ENCODE measurements at places on chromosomes 5 and 9.

- no peak for DNase-seq
These were observed 37.8 kb downstream of the MEF2C start for GRCh38 chr5:88845081-88845697.

DNA sequence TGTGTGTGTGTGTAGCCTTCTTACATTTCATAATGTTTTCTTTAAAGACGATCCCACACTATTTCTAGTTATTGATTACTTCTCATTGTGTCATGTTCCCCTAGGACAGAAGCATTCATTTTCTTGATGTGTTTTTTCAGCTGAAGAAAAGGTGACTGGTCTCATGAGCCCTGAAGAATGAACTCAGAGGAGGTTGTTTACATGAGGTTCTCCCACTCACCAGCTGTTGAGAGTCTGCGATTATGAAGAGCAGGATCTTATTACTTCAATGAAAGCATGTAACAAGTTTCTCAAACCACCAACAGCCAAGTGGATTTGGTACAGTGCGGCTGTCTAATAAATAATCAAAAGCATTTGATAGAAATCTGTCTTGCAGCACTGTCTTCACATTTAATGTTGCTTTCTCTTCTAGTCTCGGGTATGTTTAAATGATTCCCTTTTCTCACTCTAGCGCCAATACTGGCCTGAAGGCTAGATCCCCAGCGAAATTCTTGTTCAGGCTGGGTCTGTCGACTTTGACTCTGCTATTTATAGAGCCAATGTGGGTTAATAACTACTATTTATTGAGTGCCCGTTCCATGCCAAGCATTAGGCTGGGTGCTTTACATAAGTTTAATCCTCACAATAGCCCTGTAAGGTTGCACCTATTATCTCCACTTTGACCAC is 9.6 kb upstream of the FSD1L start:
- peak; percentile 78 for DNase-seq

GRCh38 chr9:132142924-132143323 is 18.9 kb upstream of the NTNG2 start:
- DNase-seq = no peak

DNA sequence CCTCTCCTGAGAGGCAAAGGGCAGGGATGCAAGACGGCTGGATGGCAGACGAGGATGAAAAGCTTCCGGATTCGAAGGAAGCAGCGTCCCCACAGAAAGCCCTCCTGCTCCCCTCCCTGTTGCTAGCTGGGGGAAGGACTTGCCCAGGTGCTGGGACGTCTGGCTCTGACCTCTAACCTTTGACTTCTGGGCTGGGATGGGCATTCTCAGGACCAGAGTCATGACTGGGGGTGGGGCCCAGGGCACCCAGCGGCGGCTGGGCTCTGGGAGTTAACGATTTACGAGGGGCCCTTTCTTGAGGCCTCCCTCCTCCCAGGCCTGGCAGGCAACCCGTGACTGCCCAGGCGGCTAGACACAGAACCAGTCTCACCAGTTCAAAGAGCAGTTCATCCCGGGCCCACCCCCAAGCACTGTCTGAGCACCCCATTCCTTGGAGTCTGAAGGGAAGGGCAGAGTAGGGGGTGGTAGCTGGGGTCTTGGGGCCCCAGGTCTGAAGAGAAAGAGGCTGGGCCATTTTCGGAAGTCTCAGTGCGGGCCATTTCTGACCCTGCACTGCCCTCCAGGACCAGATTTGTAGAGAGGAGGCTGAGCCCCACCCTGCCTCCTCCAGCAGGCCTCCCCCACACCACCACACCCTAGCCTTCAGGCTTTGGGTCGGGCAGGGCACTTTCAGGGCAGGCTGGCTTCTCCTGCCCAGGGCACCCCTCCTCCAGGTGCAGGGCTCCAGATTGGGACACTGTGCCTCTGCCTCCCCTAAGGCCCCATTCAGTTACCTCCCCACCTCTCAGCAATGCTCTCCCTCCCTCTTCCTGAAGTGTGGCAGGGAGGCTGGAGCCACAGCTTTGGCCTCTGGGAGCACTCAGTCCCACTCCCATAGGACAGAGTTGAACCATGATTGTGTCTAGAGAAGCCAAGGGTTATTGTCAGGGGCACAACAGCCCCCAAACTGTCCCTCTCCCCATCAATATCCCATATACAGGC is 5.0 kb upstream of the CXXC5 start:
- DNase-seq = no peak

DNA sequence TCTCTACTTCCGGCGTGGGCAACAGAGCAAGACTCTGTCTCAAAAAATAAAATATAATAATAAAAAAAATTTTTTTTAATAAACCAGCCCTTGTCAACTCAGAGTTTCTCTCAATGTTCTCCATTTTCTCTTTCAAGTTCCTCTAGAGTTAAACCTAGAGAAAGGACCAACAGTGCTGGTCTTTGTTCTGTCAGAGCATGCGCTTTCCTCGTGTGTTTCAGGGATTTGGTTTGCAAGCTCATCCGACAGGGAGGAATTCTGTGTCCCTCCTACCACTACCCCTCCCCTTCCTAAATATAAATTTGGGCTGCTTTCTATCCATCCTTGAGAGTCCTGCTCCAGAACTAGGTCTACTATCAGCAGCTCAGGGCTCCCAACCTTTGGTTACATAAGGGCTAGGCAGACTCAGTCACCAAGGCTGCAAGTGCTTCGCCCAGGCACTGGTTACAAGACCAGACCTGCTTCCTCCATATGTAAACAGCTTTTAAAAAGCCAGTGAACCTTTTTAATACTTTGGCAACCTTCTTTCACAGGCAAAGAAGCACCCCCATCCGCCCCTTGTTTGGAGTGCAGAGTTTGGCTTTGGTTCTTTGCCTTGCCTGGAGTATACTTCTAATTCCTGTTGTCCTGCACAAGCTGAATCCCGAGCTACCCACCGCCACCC is 13.5 kb downstream of the SETX start:
- no peak for DNase-seq

DNA sequence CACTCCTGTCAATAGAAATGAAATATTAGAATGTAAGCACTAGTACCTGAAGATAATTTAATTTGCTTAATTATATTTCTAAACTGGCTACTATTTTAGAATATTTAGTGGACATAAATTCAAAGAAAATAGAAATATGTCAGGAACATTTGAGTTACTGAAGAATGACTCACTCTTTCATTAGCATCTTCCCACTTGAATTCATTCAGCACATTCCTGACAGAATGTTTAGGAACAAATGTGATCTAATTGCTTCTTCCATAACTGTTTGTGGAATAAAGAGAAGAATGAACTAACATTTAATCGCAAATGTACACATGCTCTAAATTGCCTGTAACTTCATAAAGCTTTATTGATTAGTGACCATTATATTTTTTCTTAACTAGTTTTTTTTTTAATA is 306.2 kb upstream of the ADAMTSL1 start:
- DNase-seq = no peak

Measured in NCI-H524 treated with DMSO at 0.1 percent for 48 hours (cell line).